ENCODE measurements at places on chromosomes 6 and 20.

GRCh38 chr6:129567374-129567773 lies 142.6 kb downstream of the ARHGAP18 start:
- DNase-seq, result no peak

- no peak for DNase-seq
Measured at GRCh38 chr6:65908065-65908464, 201.0 kb upstream of the EYS start.

DNA sequence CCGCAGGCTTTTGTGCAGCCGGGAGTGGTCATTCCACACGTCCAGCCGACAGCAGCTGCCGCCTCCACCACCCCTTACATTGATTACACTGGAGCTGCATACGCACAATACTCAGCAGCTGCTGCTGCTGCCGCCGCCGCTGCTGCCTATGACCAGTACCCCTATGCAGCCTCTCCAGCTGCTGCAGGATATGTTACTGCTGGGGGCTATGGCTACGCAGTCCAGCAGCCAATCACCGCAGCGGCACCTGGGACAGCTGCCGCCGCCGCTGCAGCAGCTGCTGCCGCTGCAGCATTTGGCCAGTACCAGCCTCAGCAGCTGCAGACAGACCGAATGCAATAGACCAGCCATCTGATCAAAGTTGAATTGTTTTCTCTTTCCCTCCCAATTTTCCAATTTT lies 10.6 kb downstream of the RBM24 start:
- DNase-seq, result no peak

DNA sequence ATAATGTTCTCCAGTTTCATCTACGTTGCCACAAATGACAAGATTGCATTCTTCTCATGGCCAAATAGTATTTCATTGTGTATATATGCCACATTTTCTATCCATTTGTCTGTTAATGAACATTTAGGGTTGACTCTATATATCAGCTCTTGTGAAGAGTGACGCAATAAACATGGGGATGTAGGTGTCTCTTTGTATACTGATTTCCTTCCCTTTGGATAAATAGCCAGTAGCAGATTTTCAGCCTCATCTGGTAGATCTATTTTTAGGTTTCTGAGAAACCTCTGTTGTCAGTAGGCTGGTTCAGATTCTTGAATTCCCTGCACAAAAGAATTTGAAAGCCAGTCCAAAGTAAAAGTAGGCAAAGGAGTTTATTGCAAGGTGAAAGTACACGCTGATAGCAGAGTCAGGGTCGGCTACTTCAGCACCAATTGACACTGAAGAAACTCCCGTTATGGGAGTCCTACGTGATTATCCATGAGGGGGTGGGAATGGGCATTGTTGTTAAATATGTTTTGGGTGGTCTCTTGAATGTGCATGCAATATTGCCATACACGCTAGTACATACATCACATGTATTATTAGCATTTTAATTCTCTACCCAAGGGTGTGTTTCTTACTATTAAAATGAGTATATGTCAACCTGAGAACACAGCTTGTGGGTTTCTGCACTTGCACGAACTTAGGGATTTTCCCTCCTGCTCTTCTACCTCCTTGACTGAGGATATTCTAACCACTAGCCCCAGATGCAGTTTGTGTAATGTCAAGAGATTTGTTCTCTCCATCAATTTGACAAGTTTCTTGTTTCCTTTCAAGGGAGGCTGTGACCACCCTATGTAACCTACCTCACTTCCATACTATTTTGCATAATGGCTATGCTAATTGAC lies 14.4 kb upstream of the SLC17A2 start:
- no peak for DNase-seq

GRCh38 chr6:143111443-143111842 lies 50.8 kb downstream of the AIG1 start:
- no peak for DNase-seq

DNA sequence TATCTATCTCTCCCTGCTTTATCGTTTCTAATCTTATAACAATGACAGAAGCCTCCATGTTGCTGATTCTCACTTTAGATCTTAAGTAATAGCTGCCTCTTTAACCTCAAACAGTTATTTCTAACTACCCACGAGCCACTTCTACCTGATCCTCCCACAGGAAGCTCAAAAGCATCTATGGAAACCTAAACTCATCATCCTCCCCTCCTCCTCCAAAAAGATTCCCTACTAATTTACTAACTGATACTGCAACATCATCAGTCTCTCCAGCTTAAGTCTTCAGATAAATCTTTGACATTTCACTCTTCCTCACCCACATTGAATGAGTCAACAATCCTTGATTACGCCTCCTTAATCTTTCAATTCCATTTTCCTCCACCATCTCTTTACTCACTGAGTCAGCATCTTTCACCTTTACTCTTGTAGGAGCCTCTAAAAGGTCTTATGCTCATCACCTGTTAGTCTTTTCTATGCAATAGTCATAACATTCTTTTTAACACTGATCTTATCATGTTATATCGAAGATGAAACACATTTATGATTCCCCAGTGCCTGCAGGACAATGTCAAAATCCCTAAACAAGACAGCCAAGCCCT lies 526.7 kb upstream of the CDH4 start:
- DNase-seq, result no peak
